ENCODE measurements at places on chromosomes 16 and 17.

GRCh38 chr16:354291-354881, 1.9 kb upstream of the AXIN1 start:
- DNase-seq = no peak

DNA sequence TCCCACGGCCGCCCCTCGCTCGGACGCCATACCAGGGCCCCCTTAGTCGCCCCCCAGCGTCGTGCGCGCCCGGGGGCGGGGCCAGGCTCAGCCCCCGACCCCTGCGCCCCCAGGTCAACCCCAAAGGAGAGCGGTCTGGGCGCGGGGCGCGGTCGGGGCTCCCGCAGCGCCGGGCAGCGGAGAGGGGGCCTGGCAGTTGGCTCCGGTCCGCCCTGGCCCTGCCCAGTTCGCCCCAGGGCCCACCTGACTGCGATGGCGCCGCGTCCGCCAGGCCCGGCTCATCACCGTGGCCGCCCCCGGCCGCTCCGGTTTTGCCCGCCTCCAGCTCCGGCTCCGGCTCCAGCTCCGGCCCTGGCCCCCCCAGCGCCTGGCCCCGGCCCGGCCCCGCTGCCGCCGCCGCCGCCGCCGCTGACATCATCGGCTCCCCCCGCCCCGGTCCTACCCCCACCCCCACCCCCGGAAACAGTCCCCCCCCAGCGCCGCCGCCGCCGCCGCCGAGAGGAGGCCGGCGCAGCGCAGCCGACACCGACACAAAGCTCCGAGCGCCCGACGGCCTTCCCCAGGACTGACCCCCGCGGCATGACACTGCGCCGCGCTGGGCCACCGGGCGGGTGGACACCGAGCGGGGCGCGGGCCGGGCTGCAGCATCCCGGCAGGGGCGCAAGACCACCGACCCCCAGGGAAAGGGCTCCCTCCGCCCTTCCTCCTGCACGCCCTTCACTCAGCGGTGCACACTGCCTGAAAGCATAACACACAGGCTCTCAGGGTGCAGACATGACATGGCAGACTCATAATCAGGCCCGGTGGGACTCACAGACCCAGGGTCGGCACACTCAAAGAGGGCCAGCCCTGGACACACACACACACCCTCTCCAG, at the start of gene ZBTB4:
TSS of gene ZBTB4 (minus strand) at position 419 of the 876 bp plus-strand sequence. CDS start 12,830 bp downstream, outside the sequence.
- DNase-seq = peak; percentile 56

GRCh38 chr16:2025251-2025650, 1.5 kb upstream of the NHERF2 start:
- DNase-seq = no peak

DNA sequence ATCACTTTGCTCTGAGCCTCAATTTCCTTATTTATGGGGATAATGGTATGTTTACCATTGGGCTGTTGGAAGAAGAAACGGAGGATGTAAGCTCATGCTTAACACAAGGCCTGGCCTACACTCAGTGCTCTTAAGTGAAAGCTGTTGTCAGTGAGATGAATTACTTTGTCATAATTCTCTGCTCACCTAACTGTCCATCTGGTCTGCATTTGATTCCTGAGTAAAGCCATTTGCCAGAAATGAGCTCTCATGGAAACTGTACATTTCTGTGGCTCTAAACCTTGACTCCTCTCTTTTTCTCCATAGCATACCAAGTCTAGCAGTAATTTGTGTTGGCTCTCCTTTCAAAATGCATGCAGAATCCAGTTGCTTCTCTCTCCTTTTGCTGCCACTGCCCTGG, 445.7 kb downstream of the UTP18 start:
- no peak for DNase-seq

DNA sequence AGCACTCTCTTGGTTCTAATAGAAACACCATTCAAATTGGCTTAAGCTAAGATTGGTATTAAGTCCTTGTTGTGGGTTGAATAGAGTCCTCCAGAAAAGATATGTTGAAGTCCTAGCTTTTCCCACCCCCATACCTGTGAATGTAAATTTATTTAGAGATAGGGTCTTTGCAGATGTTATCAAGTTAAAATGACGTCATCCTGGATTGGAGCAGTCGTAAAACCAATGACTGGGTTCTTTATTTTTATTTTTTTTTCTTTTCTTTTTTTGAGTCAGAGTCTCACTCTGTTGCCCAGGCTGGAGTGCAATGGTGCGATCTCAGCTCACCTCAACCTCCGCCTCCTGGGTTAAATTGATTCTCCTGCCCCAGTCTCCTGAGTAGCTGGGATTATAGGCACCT, 658.6 kb upstream of the RBFOX1 start:
- no peak for DNase-seq

Data from stimulated activated CD4-positive, alpha-beta T cell treated with anti-CD3 and anti-CD28 coated beads, Interleukin-15, amount 100 ng/mL, for 1 hour (primary cell).